ENCODE measurements at places on chromosomes 4 and X.

GRCh38 chr4:80036949-80037685 lies 35.9 kb downstream of the ANTXR2 start:
- no peak for DNase-seq

DNA sequence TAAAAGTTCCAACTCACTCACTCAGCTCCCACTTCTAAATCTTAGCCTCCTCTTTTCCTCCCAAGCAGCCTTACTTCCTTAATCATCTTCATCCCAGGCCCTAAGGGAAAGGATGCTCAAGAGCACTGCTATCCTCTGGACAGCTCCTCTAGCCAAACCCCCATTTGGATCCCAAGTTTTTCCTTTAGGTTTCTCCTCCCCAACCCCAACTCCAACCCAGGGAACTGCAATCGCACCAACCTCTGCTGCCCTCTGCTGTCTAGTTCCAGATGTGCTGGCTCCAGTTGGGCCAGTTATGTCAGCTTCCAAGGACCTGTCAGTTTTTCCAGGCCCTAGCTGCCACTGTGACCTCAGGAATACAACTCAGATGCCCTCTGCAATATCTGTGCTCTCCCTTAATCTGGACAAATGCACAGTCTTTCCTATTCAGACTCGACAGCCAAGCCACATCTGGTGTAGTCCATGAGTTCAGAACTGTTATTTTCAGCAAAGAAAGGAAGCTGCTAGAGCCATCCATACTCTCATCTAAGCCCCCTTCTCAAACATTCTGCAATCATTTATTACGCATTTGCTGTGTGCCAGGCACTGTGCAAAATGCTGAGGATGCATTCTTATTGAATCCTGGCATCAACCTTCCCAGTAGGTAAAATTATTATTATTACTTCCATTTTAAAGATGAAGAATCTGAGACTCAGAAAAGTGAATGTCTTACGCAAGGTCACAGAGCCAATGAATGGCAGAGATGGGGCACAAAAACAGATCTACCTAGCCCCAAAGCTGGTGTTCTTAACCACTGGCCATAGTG lies 12.3 kb upstream of the XPNPEP2 start:
- peak; percentile 63 for DNase-seq

GRCh38 chr4:54333657-54334056 lies 104.6 kb downstream of the PDGFRA start:
- DNase-seq, result peak; percentile 81

GRCh38 chrX:13094374-13094773 lies 50.0 kb upstream of the FAM9C start:
- no peak for DNase-seq

DNA sequence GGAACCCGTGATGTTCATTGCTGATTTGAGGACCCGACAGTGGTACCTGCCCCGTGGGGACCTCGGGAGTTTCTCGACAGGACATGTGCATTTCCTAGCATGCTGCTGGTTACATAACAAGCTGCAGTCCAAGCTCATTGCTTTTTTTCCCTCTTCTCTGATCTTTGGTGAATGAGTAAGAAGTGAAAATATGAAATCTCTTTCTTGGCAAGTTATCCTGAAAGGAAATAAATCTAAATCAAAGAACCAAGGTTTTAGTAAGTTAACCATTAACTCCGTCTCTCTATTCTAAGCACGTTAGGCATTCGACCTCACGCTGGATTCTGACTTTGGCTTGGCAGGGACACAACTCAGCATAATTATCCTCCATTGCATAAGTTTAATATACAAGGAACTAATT lies 86.6 kb downstream of the STK32B start:
- DNase-seq, result no peak

DNA sequence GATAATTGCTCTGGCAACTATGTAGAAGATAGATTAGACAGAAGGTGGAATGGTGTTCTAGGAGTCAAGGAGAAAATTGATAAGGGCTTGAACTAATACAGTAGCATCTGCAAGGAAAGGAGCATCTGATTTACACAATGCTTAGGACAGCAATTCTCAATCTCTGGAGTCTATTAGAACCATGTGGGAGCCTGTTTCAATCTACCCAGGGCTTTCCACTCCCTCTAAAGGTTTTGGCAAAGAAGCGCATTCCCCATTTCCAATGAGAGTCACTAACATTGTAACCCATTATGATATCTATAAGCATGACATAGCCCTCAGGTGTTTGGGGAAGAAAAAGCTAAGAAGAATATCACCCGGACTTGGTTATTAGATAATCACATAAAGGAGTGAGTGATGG lies 168.2 kb downstream of the COL25A1 start:
- DNase-seq, result no peak

GRCh38 chr4:181194096-181194495 lies 1049.1 kb upstream of the TENM3 start:
- DNase-seq, result no peak

DNA sequence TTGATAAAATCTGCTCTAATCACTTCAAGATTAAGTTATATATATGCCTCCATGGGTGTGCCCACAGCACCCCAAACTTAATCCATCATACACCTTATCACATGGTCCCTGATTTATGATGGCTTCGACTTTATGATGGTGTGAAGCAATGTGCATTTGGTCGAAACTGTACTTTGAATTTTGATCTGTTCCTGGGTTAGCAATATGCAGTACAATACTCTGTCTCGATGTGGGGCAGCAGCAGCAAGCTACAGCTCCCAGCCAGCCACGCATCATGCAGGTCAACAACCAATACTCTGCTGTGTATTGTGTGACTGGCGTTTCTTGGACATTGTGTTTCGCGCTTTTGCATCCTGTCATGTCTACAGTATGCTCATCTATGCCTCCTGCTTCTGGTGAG lies 62.6 kb downstream of the MCUB start:
- DNase-seq, result no peak

- no peak for DNase-seq
These were observed 171.7 kb downstream of the SHROOM3 start for GRCh38 chr4:76606645-76607265.

DNA sequence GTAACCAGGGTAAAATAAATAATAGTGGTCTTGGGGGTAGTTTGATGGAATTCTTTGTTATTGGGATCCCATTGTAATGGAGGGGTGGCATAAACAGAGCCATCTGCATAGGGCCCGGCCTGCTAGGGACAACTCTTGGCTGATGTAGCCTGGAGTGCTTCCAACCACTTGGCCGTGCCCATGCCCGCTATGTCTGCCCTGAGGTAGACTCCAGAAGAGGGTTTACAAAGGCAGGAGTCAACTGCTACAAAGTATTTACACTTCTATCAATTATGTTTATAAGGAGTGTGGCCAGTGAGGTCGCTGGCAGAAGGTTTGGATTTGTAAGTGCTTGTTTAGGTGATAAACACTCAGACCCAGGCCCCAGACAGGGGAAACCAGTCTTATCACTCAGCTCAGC lies 8.1 kb downstream of the RASL11B start:
- no peak for DNase-seq

GRCh38 chr4:92047209-92047875 lies 256.4 kb upstream of the GRID2 start:
- DNase-seq, result no peak
